ENCODE measurements at places on chromosomes 11 and 22.

GRCh38 chr22:22893891-22894739 is 6.5 kb downstream of the IGLL5 start:
- DNase-seq = no peak

GRCh38 chr11:69386594-69387408 is 92.8 kb downstream of the MYEOV start:
- no peak for DNase-seq

DNA sequence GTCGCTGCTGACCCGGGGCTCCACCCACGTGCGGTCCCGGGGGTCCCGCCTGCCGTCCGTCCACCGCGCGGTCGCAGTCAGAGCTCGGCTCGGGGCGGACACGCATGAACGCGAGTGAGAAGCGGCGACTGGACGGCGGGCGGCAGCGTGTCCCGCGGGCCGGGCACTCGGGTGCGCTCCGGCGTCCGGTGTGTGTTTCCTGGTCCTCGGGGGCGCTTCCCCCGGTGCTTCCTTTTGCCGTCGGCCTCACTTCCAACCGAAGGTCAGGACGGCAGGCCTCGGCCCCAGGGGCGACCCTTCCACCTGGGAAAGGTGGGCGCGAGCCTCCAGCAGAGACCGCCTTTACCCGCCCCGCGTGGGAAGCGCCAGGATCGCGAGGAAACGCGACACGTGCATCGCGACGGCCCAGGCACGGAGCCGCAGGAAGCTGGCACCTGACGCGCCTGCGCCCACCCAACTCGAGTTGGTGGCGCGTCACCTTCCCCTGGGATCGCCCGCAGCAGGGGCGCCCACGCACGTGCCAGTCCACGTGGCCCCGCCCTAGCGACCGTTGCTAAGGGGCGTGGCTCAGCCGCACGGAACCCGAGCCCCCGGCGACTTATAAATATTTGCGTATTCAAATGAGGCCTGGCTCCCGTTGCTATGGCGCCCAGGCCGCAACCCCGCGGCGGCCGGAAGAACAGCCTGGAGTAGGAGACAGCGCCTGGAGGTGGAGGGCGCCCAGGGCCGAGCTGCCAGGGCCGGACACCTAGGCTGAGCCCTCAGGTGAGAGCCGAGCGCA is at the start of gene LRRC56:
Gene LRRC56 (plus strand): TSS at position 687 of the 781 bp plus-strand sequence. CDS start 3,158 bp downstream, outside the sequence.
- peak; percentile 64 for DNase-seq

DNA sequence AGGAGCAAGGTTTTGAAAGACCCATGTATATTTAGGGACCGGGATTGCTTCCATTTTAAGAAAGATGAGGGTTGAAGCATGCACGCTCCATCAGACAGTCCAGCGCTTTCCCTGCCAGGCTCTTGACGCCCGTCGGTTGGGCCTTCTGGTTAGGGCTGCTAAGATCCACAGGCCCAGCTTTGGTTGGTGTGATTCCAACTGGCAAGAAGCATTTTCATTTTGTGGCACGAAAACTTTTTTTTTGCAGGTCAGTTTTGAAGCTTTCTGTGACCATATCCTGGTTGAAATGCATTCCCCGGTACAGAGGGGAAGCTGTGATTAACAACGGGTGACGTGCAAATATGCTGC is 34.3 kb upstream of the MPPED1 start:
- no peak for DNase-seq

- DNase-seq = no peak
Measured at GRCh38 chr11:17439316-17439782, 37.3 kb downstream of the ABCC8 start.

- DNase-seq = no peak
Measured at GRCh38 chr11:13341026-13341425, 63.4 kb downstream of the BMAL1 start.

GRCh38 chr22:25346859-25347751 is 127.7 kb downstream of the CRYBB2 start:
- no peak for DNase-seq

GRCh38 chr22:32692371-32692770 is 109.1 kb upstream of the TIMP3 start:
- DNase-seq = no peak

GRCh38 chr11:33160136-33160535 is 1.1 kb downstream of the CSTF3 start:
- no peak for DNase-seq

DNA sequence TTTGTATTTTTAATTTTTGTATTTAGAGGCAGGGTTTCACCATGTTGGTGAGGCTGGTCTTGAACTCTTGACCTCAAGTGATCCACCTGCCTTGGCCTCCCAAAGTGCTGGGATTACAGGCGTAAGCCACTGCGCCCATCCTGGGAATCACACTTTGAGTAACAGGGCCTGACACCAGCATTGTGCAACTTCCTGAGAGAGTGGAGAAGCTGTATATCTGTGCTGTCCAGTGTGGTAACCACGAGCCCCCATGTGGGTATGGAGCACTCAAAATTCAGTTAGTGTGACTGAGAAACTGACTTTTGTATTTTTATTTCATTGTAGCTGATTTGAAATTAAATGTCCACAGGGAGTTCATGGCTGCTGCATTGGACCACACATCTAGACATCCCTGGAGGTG is 36.2 kb downstream of the MPPED1 start:
- DNase-seq = no peak

DNA sequence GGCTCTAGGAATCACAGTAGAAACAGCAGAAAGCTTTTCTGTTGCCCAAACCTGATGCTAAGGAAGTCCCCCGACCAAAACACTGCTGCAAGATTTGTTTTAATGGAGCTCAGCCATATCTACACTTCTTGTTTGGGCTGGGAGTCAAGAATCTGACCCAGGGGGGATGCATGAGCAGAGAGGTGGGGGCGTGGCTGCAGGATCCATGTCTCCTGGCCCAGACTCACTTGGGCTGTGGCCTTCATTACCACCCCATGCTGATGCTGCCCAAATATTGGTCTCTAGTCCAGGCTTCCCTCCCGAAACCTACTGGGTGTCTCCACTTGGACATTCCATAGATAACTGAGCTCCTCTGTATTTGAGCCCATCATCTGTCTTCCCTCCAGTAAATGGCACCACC is 361.5 kb upstream of the LARGE1 start:
- no peak for DNase-seq

DNA sequence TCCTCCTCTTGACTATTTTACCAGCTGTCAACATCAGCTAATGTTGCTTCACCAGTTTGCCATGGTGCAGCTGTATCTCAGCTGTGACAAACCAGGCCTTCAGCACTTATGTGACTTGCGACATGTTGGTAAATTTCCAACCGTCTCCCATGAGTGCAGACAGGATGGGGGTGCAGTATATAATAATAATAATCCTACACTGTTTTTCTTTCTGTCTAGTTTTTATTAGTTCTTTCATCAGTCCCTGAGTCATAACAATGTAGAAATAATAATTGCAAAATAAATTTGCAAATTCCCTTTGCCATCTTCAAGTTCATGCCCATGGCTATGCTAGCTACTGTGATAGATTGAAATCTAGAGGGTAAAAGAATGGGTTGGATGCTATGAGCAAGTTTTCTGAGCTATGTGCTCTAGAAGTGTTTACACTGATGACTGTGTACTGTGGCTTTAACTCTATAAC is 4.9 kb downstream of the MMP13 start:
- DNase-seq = peak; percentile 81

- no peak for DNase-seq
Measured at GRCh38 chr11:117084992-117085391, 13.2 kb downstream of the SIK3 start.

DNA sequence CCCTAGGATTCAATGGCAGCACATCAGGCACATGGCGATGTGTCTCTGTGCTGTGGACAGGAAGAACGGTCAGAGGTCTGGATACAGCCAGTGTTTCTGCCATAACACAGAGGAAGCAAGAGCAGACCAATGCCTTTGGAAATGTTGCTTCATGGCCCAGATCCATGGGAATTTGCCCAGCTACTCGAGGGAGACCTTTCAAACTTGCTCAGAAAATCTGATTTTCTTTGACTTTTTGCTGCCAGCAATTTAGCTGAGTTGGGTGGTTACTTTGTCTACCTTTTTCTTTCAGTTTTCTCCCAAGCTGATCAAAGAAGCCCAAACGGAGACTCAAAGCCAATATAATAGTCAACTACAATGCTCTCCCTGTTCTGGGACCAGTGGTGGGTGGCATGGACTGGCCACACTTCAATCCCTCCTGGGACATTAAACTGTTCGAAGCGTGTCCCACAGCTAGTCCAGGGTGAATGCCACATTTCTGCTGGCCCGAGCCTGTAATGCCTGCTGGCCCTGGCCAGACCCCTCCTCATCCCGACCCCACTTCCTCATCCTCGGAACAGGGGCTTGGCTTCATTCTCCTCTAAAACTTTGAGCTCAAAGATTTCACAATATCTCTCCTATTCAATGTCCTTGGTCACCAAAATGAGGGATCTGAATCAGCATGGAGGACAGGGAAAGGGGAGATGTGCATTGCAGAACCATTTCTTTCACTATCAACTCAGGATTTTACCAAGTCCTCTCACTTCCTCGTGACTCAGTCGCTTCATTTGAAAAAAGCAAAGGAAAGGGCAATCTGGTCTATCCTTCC is 93.3 kb downstream of the ABTB2 start:
- no peak for DNase-seq

DNA sequence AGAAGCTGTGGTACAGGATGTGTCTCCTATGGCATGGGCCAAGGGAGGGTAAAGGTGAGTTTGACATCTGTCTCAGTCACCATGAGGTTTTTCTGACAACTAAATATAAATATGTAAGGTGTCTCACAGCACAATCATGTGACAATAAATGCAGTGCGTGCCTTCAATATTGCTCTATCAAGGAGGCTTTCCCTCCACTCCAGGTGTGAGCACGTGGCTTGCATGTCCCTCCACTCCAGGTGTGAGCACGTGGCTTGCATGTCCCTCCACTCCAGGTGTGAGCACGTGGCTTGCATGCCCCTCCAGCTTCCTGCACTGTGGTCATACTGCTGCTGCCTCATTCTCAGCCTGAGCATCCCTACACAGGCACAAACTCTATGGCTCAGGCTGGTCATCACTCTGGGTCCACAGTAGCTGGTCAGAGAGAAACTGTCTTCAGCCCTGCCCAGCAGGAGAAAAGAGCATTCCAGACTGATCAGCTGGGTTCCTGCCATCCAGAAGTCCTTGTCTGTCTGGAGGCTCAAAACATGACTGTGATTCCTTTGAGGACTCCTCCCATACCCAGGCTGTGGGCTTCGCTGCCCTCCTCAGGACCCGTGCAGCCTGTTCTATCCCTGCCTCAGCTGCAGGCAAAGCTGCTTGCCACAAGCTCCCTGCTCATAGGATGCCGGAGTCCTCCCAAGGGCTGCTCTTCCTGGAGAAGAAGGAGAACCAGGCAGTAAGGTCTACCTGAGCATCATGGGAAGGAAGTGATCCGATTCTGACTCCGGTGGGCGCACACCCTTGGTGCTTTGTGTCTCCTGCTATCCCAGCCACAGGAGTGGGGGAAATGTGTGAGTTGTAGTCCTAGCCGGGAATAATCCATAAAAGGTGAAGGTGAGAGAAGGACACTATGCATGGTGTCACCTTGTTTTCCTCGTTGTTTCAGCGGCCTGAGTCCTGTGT is 33.4 kb upstream of the VPREB1 start:
- DNase-seq = no peak

DNA sequence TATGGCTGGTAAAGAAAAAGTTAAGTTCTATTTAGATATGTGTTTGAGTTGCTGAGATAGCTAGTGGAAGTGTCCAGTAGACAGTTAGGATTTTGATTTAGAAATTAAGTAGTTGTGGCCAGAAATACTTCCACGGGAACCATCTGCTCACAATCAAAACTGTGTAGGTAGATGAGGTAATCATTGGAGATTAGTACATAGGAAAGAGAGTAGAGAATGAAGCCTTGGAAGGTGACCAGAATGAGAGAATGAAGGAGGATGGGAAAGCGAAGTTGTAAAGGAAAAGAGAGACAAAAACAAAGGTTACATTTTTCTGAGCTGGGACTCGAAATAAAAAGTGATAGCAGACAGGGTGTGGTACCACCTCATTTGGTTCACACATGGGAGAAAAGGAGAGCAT is 296.9 kb upstream of the SORL1-AS1 start:
- no peak for DNase-seq

- no peak for DNase-seq
Measured at GRCh38 chr22:35393116-35394010, 6.6 kb upstream of the MCM5 start.

DNA sequence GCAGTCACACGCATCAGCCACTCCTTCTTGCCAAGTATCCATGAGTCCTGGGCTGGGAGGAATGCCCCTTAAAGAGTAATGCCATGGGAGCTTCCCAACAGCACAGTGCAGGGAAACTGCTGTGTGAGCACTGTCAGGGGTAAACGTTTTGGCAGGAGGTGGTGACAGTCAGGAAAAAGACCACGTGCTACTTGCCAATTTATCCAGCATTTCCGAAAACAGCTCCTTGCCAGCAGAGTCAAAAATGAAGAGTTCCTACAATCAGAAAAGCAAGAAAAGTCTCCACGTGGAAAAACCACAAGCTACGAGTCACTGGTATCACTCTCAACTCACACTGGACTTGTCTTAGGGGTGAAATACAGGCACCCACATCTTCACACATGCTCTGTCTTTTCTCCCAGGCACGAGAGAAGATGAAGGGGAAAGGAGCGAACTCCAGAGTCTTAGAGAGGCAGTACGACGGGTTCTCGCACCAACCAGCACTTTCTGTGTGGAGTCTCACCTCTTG is 9.9 kb downstream of the IFT27 start:
- DNase-seq = no peak

DNA sequence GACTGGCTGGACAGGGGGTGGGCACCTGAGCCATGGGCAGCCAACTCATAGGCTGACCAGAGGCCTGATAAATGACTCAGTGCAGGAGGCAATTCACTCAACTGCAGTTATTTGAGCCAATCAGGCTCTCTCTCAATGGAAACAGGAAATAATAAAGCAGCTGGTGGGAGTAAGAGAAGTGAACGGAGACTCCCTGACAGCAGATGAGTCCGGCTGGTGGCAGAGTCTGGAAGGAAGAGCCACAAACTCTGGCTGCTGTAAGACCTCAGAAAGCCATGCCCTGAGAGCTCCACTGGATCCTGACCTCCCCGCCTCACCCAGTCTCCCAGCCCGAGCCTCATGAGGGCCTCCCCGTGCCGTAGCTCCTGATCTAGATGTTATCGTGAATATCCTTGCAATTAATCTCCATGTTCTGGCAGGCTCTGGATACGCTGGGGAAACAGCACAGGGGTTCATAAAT is 69.8 kb downstream of the TRIM29 start:
- no peak for DNase-seq

DNA sequence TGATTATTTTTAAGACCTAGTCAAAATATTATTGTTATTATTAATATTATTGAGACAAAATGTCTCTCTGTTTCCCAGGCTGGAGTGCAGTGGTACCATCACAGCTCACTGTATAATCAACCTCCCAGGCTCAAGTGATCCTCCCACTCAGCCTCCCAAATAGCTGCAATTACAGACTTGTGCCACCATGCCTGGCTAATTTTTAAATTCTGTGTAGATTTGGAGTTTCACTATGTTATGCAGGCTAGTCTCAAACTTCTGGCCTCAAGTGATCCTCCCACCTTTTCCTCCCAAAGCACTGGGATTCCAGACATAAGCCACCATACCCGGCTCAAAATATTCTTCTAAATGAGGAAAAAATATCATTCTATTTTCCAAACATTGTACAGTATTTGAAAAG is 37.0 kb downstream of the SLC36A4 start:
- no peak for DNase-seq

GRCh38 chr11:27468209-27468994 is 4.2 kb downstream of the LGR4 start:
- no peak for DNase-seq
